ENCODE measurements at places on chromosomes 7 and 10. TPM values are rescaled to one million over a fixed set of nuclear protein-coding genes. Genes with fewer than 3 reads are reported as not detected.
A peak's percentile ranks its signal among the peaks of the same experiment; 100 is the strongest.

- DNase-seq, result no peak
Measured at GRCh38 chr7:36565792-36566356, 158.4 kb downstream of the AOAH start.

DNA sequence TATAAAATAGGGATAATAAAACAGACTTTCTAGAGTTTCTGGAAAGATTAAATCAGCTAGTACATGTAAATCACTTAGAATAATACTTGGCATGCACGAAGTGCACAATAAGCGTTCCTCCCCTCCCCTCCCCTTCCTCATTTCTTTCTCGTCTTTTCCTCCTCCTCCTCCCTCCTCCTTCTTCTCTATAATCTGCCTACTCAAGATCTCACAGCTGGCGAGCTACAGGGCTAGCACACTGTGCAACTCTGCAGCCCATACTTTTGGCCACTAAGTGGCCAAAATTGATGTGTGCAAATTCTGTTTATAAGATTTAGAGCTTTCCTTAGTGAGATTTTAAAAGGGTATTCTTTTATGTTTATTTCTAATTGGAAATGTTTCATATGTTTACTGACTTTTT, 565.3 kb downstream of the PHTF2 start:
- no peak for DNase-seq

DNA sequence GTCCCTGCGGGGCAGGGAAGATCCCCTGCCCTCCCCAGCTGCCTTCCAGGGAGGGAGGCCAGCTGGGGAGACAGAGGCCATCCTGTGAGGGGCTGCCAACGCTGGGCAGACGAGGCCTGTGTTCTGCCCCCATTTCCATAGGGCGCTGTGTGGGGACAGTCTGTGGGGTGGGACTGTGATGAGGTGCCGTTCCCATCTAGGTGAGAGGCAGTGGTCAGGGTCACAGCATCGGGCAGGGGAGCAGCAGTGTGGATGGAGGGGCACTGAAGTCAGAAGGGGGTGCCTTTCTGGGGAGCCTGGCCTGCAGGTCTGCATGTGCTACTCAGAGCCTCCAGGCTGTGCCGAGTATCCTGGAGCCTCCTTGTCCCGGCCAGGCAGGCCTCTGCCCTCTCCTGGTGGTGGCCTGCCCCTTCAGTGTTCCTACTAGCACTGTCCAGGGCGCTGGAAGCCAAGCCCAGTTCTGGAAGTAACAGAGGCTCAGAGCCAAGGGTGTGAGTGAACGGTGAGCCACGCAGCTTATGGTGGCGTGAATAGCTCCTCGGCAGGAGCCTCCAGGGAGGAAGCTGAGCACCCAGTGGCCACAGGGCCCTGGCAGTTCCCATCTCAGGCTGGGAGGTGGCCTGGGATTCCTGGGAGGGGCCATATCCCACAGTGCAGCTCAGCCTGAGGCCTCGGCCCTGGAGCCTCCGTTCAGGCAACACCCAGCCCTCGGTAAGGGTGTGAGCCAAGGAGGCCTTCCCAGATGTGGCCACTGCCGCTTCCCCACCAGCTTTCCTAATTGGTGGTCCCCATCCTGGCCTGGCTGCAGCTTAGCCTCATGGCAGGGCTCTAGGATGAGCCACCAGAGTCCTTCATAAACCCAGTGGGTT, 23.3 kb upstream of the CSGALNACT2 start:
- DNase-seq, result no peak

DNA sequence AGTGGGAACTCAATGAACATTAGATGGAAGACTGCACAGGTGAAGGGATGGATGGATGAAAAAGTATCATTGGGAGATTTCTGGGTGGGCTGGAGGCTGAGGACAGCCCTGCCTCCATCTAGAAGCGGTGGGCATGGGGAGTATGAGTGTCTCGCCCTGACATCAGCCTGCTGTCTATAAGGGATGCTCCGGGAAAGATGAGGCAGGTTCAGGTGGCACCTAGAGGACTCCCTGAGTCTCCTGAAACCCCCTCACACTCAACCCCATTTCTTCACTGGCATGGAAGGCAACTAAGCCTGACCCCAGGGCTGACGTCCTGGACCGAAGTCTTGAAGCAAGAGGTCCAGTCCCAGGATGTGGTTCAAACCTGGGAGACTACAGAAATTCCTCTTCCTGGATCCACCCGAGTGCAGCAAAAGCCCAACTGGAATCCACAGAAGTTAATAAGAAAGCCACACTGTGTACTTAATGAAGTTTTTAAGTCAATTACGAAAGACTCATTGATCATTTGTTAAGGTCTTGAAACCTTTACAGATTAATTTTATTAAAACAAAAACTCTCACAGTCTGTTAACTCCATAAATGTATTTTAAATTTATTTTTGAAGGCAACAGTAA, 238.8 kb downstream of the EMX2 start:
- DNase-seq, result no peak

DNA sequence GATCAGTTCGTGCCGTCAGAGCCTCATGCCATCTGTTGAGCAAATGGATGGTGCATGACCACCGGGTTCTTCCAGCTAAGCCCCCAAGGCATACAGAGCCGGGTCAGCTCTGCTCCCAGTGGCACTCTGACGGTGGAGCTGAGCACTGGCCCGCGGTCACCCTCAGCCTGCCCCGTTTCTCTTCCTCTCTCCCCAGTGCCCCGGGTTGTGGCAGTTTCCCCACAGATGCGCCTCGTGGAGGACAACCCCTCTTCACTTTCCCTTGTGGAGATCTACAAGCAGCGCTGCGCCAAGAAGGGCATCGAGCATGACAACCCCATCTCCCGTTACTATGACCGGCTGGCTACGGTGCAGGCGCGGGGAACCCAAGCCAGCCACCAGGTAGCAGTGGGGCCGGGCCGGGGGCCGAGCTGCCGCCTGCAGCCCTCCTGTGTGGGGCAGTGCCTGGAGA, 129.9 kb downstream of the TRRAP start:
- DNase-seq, result no peak

- no peak for DNase-seq
Measured at GRCh38 chr10:4270116-4270515, 485.1 kb upstream of the KLF6 start.

DNA sequence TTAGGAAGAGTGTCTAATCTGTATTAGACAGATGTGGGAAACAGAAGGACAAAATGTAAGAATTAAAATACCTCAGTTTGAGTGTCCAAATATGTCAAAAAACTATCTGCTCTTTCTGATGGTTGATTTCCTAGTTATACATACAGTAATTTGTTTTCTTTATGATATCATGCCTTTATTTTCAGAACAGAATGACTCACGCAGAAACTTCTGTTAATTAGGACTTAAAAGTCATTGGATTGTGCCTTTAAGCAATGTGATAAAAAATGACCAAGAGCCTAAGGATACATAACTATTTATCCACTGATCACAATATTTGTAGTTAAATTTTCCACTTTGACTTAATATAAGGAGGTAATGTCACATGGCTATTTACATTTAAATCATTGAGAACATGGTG, 206.7 kb upstream of the PTPRZ1 start:
- no peak for DNase-seq

- no peak for DNase-seq
Measured at GRCh38 chr10:129441372-129442009, 25.6 kb upstream of the MGMT start.

- DNase-seq, result no peak
Measured at GRCh38 chr10:70232155-70232858, 922 bp downstream of the PPA1 start.

DNA sequence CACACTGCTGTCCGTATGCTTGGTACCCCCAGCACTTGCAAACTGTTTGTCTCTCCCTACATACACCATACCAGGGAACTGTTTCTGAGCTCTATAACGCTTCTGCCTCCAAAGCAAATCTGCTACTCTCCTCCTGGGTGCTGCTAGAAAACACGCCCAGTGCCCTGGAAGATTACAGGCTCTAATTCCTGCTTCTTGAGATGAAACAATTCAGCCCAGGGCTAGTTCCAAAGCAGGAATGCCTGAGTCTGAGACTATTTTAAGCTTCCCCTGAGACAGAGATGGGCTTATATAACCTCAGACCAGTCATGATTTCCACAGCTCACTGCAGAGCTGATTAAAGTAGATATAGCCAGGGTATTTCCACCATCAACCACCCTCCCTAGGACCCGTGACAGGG, 327.1 kb downstream of the GPR158 start:
- no peak for DNase-seq

DNA sequence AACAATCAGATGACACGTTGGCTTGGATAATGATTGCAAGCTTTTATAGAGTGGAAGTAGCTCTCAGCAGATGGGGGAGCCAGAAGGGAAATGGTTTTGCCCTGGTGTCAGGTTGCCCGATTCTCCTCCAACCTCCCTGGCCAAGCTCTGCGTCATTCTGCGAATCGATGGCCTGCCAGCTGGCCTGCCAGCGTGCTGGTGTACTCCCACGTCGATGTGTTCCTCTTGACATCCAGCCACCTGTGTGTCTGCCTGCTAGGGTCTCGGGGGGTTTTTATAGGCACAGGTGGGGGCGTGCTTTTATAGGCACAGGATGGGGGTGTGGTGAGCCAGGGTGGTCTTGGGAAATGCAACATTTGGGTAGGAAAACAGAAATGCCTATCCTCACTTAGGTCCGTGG, 4.6 kb downstream of the NET1 start:
- no peak for DNase-seq

DNA sequence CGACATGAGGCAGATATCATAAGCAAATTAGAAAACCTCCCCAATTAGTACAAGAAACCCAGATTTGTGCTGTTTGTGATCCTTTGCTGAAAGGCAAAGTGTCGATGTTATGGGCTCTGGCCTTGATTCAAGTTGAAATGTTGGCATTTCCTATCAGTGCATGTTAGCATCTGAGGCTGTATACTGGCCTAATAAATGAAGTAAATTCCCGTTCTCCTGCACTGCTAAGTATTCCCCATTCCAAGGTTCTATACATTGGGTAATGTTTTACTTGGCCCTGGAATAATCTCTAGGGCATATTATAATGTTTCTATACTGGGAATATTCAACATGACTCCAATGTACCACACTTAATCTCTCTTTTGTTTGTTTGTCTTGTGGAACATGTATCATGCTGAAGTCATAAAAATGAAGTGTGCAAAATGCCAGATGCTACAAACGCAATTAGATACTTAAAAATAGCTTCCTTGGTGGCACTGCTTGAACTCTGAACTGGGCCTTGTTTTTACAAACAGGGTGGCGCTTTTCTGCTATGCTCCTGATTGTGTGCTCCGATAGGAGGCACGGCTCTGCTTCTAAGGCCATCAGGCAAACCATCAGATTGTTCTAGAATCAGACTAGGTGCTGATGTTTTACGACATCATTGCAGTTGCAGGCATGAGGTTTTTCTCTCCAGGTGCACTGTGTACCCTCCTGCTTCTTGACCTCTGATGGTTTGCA, 156.7 kb upstream of the TCF7L2 start:
- DNase-seq, result no peak

GRCh38 chr7:33593611-33594010, 311.7 kb upstream of the BMPER start:
- DNase-seq, result no peak

DNA sequence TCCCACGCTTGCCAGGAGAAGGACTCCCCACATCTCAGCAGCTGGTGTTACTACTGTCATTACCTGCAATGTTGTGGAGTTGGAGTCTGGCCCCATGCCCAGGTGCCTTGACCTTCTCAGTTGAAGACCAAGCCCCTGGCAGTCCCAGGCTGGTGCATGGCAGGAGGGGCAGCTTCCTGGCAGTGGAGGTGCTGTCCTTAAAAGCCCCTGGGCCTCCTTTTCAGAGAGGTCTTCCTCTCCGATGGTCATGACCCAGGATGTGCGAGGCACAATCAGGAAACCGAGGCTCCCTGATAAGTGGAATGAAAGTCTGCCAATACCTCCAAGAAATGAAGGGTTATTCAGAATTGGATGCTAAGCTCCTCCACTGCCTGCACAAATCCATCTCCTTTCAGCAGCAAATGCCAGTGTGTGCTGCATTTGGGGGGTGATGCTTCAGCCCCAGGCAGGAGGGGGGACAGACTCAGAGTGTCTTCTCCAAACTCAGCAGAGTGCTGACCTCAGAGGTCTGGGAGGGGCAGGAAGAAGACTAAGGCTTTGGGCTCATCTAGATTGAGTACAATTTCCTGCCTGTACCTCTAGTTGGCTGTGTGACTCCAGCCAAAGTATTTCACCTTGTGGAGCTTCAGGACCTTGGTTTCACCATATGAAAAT, 97.0 kb upstream of the DDC start:
- DNase-seq, result peak; percentile 27

- DNase-seq, result no peak
Measured at GRCh38 chr10:99740260-99740659, 8.2 kb downstream of the CUTC start.

- no peak for DNase-seq
Measured at GRCh38 chr7:21568762-21569161, 25.9 kb downstream of the DNAH11 start.

GRCh38 chr7:45482451-45482850, 91.7 kb upstream of the ADCY1 start:
- no peak for DNase-seq

- no peak for DNase-seq
Measured at GRCh38 chr10:32943854-32944661, 14.0 kb downstream of the ITGB1 start.

GRCh38 chr7:118758582-118758981, 534.1 kb downstream of the ANKRD7 start:
- DNase-seq, result no peak

DNA sequence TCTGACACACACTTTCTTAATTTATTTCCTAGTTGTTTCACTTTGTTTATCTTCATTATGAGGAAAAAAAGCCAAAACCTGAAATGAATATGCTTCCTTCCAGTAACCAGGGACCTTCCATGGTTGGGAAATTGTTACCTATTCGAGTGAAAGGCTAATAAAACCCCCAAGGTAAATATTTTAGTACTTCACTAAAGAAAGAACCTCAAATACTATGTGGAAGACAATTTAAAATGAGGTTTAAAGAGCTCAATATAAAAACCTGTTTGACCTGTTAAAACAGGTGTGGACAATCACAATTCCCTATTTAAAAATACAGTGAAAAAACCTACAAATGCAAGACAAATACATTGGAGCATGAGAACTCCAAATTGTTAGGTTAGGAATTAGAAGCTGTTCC, 192.6 kb downstream of the CFTR start:
- DNase-seq, result no peak

DNA sequence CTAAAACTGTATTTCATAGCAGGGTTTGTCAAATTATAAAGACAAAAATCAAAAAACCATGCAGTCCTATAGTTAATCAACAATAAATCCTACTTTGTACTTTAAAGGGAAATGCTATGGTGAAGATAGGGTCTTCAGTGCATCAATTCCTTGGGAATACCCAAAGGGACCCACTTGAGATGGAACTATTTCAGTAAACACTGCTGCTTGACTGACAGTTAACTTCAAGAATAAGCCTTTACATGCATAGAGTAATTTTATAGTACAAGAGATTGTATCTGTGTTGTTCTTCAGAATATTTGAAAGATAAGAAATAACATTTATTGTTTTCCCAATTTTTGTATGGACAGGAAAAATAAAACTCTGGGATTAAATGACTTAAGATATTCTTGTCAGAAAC, 1179.6 kb downstream of the CNTNAP2 start:
- DNase-seq, result no peak

ZNF746 gene
- 30.9 TPM for total RNA-seq

TLX1 gene
- total RNA-seq, result not detected

TAF5 gene
- total RNA-seq, result 6.4 TPM

ADIRF gene
- total RNA-seq, result 0.66 TPM

OR9A2 gene
- total RNA-seq, result not detected

NPY gene
- total RNA-seq, result not detected

FANK1 gene
- total RNA-seq, result 2.2 TPM

EVX1 gene
- not detected for total RNA-seq

IDI2 gene
- total RNA-seq, result not detected

HECTD2 gene
- 2.5 TPM for total RNA-seq
